Panc1 (cell line): ENCODE measurements at places on chromosomes 11 and 22.

- no peak for DNase-seq
These were observed 40.7 kb downstream of the CD6 start for GRCh38 chr11:61011950-61012736.

- DNase-seq = no peak
These were observed 27.9 kb upstream of the MOB2 start for GRCh38 chr11:1514336-1515061.

DNA sequence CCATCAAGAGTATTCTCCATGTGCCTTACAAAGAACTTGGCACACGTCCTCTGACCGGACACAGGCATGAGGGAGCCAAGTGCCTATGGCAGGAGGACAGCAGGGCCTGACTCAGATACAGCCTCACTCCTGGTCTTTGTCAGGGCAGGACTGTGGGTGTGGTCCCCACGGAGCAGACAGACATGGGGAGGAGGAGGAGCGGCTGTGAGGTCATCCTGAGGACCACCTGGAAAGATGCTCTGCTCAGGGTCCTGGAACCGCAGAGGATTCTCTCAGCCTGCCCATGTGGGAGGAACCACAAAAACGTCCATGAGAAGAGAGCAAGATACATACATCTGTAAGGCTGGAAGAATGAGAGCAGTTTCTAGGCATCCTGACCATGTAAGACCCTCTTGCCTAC, 576.3 kb downstream of the BRD1 start:
- no peak for DNase-seq

DNA sequence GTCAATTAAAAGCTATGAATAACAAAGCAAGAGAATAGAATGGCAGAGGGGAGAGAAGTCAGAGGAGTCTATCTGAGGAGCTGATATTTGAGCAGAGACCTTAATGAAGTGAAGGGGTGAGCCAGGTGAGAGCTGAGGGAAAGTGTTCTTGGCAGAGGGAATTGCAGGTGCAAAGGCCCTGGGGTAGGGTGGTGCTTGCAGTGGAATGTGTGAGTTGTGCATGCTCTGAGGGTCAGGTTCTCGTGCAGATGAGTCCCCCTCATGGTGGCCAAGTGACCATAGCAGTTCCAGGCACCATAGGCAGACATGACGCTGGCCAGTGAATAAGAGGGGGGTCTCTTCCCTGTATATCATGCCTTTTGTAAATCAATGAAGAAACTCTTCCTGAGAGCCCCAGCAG, 58.9 kb upstream of the ALX4 start:
- no peak for DNase-seq

GRCh38 chr11:123381817-123382554, 48.1 kb upstream of the GRAMD1B start:
- DNase-seq = no peak

GRCh38 chr11:3022982-3023381, 30.9 kb upstream of the NAP1L4 start:
- DNase-seq = no peak
